Adrenal gland (tissue), 19 donors: ENCODE measurements at places on chromosomes 16 and 17. TPM values are rescaled to one million over a fixed set of nuclear protein-coding genes. Genes with fewer than 3 reads are reported as not detected.

- H3K4me3 ChIP-seq, result no peak overlapping the region
- peaks cover 7% of the 10 kb centered on the region for H3K4me1 ChIP-seq
- H3K27ac ChIP-seq, result no peak overlapping the region
- peak; percentile 57 for DNase-seq
Observed at GRCh38 chr16:9138731-9139501, 47.5 kb downstream of the HAPSTR1 start.

Gene CLDN7
- total RNA-seq, result 2.0 TPM

- no peak overlapping the region for H3K27ac ChIP-seq
- peak; percentile 12 for DNase-seq
- H3K4me1 ChIP-seq, result no peaks in the 10 kb centered on the region
- H3K4me3 ChIP-seq, result no peak overlapping the region
- H3K36me3 ChIP-seq, result no peaks in the 10 kb centered on the region
Observed at GRCh38 chr17:58301504-58302150, 20.9 kb upstream of the MPO start.

DNA sequence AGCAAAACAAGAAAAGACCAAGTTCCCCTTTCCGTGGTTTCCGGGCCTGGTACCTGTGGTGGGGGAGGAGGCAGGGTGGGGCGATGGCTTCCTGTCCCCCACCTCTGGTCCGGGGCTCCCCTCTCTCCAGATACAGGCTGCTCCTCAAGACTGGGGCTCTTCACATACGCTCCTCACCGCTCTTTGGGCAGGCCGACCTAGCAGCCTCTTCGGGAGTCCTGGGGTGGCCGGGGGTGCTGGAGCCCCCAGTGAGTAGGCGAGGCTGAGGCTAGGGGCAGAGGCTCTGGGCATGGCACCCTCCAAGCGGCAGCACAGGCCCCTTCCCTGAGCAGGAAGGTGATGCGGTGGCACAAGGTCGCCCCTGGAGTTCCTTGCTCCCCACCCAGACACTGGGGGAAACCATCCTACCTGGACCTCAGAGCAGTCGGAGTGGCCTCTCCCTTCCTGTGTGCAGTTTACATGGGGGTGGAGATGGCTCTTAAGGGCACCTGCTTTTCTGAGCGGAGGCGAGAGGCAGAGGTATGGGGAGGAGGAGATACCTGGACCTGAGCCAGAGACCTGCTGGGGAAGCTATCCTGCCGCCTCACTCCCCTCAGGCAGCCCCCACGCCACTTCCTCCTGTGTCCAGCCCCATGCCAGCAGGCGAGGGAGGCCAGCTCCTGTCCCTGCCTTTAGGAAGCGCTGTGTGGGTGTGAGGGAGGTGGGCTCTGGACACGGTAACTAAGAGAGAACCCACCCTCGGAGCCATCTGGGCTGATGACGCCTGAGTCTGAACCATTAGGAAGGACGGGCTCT is 891 bp downstream of the CORO1A start:
- DNase-seq, result no peak
- no peaks in the 10 kb centered on the region for H3K4me1 ChIP-seq
- H3K27ac ChIP-seq, result no peak overlapping the region
- no peaks in the 10 kb centered on the region for H3K36me3 ChIP-seq

DNA sequence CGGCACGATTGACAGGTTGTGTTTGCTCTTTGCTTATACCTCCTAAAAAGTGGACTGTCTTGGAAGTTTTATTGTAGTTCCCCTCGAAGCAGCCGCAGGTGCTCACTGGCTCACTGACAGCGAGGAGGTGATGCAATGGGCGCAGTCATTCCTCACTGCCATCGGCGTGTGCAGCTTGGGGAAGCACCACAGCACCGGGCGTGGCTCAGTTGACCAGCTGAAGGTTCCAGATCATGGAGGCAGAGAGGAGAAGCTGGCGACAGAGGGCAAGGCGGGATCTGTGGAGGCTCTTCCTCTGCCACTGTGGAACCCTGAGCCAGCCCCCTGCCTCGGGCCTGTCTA is 72.1 kb upstream of the TNRC6C start:
- DNase-seq, result no peak
- H3K27ac ChIP-seq, result no peak overlapping the region
- peaks cover 4% of the 10 kb centered on the region for H3K27me3 ChIP-seq
- H3K36me3 ChIP-seq, result no peaks in the 10 kb centered on the region
- peaks cover 32% of the 10 kb centered on the region for H3K4me1 ChIP-seq
- H3K4me3 ChIP-seq, result no peak overlapping the region
